ENCODE measurements at places on chromosomes 4 and X.

DNA sequence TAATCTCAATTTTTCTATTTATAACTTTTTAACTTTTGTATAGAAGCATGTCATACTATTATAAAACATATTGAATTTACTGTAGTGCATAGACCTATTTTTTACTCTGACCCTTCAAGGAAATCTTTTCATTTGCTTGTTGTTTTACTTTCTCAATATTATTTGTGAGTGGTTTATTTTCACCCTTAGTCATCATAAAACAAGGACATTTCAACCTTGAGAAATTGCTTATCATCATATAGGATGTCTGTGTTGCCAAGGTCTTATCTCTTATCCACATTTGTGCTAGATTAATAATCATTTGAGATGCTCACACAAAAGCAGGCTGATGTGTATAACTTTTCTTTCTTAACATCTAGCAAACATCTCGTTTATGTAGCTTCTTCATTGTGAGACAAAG, 408.6 kb upstream of the PABPC4L start:
- DNase-seq = no peak

- DNase-seq = no peak
Measured at GRCh38 chrX:43423876-43424275, 232.2 kb upstream of the MAOA start.

DNA sequence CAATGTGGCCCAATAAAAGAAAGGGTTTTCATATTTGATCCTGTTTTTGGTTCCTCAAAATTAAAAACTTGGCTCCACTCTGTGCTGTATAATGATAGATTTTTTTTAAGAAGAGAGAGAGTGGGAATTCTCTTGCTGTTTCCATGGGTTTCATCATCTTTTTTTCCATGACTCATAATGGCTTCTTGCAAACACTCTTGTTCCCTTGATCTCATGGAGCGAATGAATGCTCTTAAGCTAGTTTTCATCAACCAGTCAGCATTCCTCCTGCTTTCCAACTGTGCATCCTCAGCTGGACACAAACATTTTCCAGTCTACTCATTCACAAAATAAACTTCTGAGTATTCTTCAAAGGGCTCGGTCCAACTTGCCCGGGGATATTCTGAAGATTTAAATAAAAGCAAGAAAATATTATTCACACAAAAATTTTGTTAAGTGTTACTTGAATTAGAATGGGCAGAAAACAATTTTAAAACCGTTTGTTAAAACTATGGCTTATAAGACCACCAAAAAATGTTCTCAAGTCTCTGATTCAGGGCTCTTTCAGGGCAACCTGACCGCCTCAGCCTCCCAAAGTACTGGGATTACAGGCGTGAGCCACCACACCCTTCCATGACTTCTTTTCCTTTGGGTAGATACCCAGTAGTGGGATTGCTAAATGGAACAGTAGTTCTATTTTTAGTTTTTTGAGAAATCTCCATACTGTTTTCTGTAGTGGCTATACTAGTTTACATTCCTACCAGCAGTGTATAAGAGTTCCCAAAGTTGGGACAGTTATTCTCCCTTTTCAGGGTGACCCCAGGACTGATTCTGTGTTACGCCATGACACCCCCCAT, 64.7 kb downstream of the TMEM156 start:
- peak; percentile 66 for DNase-seq

- no peak for DNase-seq
Measured at GRCh38 chrX:101232316-101232715, 12.7 kb downstream of the DRP2 start.

GRCh38 chr4:24645765-24646550, 61.6 kb upstream of the DHX15 start:
- DNase-seq = no peak

Data from suppressor macrophage treated with lipopolysaccharide for 4 hours (primary cell).